ENCODE measurements at places on chromosomes 2 and 18. TPM values are rescaled to one million over a fixed set of nuclear protein-coding genes. Genes with fewer than 3 reads are reported as not detected.

Gene NAT8
- not detected for total RNA-seq

DNA sequence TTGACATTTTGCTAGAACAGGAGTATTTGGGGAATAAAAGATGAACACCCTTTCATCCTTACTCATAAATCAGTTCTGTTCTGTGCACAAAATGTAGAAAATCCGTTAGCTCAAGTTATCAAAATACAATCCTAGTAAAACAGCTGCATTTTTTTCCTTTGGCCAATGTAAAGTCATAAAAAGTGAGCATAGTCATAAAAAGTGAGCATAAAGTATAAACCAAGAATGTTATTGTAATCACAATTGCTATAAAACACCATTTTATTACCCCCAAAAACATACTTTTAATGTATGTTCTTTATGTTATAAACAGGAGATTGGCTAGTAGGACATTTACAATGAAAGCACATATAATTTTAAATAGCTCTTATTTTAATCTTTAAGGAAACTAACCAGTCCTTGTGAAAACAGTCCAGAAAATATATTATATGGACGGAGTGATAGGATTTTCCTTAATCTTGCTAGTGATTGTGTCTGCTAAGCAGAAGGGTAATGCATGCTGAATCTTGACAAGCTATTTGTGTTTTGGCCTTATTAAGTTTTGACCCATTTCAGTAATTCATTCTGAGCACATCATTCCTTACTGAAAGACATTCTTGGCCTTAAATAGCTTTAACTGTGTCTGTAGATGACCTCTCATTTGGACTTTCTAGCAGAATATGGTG is 891.8 kb downstream of the DSC3 start:
- no peak for DNase-seq

GRCh38 chr2:155266109-155266508 is 567.6 kb downstream of the KCNJ3 start:
- DNase-seq: no peak

DNA sequence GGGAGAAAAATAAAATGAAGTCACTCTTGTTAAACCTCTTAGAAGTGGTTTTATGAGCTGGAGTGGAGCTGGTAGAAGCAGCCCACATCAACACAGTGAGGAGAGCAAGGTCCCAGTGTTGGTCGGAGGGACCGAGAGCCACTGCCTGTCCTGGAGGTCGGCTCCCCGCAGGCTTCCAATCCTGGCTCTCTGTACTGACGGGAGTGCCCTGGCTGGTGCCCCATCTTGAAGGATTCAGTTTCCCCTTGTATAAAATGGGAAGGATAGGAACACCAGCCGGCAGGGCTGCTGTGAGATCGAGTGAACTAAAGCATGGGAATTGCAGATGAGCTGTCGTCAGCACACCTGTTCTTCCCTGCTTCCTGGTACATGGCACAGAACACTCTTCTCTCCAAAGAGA is 104.3 kb upstream of the ID2 start:
- no peak for DNase-seq
